Hindlimb muscle (tissue), 1 donor: ENCODE measurements at places on chromosomes 16 and 17.

DNA sequence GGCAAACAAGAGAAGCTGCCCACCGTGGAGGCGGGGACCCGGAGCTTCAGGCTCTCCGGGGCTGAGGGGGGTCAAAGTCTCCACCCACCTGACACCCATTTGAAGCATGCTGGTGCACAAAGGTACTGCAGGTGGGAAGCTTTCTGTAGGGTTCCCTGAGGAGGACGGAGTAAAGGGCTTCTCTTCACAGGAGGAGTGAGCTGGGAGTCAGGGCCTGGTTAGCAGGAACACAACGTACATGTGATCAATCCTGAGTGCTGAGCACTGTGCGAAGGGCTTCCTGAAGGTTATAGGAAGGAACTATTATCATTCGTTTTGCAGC, 252.9 kb upstream of the RPL38 start:
- DNase-seq, result no peak

- no peak for DNase-seq
Measured at GRCh38 chr16:8768692-8769091, 28.7 kb downstream of the TMEM186 start.

- DNase-seq, result no peak
Measured at GRCh38 chr16:14672403-14672971, 21.6 kb downstream of the PLA2G10 start.

DNA sequence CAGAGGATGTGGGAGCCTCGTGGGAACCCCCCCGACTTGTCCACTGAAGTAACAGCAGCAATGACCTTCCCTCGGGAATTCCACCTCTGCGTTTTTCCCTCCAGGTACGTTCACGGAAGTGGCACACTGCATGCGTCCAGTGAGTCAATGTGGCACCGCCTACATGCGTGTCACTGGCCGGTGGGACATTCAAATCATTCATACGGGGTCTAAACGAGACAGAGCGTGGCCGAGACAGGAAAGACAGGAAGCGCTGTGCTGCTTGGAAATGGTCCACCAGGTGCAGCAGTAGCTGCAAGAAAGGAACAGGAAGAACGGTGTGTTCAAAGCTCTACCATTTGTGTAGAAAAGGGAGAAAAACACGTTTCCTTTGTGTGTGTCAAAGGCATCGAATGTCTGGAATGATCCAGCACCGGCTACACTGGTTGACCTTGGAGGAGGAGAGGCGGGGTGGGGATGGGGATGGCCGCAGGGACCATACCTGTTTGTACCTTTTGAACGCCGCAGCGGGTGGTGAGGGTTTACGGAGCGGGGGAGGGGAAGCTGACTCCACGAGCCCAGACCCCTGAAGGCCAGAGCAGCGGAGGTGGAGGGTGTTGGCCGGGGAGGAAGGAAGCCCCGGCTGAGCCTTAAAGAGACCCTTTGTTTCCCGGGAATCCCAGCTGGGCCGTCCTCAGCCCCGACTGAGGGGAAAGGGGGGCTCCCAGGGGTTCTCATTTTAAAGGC, 1.7 kb upstream of the PGAP6 start:
- DNase-seq, result no peak

DNA sequence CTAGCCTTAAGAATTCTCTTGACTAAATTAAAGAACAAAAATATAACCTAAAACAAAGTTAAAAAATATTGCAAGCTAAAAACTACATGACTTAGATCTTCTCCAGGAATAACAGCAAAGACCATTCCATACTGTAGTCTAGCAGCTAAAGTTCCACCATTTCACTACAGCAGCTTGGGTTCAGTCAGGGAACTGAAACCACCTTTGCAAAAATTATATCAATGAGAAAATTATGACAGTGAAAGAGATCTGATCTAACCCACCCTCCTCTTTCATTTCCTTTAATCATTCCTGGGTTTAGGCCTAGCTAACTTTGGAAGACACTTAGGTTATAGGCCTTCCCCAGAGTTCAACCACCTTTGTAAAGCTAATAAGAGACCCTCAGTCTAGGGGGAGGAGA, 36.3 kb upstream of the NOS2 start:
- no peak for DNase-seq

- DNase-seq, result peak; percentile 63
Measured at GRCh38 chr17:887551-888209, 91.9 kb downstream of the NXN start.

GRCh38 chr17:67365738-67366192, 612 bp downstream of the PSMD12 start:
- no peak for DNase-seq

DNA sequence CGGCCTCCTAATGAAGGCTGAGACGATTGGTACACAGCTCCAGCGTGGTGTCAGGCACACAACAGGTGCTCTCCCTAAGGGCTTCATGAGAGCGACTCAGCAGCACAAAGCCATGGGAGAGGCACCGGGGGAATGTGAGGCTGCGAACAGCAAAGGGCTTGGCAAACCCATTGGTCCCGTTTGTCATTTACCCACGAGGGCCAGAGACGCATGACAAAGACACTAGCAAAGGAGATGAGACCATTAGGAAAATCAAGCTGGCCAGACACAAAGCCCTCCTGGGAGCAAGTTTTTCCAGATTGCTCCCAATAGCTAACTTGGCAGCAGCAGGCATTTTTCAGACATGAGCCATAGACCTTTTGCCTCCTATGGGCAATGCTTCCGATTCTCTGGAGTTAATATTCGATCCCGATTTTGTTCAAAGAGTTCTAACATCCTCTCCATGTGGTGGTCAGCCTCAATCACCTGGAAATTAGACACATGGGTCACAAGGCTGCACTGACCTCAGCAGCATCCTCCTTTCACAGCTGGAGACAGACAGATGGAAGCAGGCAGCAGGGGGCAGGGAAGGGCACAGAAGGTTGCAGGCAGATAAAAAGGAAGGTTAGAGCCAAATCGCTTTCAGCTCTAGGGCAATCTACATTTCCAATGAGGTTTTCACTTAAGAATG, 38.2 kb downstream of the TK2 start:
- no peak for DNase-seq

GRCh38 chr17:74325743-74326379, at the start of gene KIF19:
Gene KIF19, plus strand, starts transcription at chr17:74326226. Its CDS starts 124 bp downstream, at chr17:74326350.
- peak; percentile 28 for DNase-seq

DNA sequence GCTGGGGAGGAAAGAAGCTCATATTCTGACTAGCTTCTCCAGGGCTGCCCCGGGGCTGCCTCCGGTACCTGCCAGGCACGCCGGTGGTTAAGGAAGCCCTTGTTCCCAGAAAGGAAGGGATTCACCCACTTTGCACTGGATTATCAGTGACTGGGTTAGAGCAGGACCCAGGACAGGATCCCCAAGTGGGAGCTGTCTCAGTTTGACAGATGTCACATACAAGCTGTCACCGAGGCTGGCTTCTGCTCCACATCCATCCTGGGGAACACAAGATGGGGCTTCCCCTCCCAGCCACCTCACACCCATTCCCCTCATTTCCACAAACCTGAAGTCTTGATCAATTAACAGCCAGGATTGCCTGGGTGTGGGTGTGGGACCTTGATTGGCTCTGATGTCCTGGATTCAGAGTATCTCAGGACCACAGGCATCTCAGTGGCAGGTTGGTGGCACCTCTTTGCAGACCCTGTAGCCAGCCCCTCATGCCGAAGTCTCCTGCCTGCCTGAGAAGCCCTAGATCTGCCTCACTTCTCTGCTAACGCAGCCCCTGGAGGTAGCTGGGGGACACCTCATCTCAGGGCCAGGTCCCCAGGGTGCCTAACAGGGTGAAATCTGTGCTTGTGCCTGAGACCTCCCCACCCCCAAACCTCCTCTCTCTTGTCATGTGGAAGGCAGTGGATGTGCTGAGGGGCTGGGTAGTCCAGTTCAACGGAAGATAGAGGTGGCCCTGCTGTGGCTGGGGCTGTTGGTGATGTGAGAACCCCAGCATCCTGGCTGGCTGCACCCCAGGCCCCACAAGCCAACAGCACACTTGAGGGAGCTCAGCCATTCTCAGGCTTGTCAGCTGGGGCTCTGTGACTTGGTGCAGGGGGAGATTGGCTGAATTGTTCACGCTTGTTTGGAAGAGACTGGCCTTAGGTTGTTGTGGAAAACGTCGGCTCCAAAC, 1.4 kb downstream of the CACNG5 start:
- no peak for DNase-seq

DNA sequence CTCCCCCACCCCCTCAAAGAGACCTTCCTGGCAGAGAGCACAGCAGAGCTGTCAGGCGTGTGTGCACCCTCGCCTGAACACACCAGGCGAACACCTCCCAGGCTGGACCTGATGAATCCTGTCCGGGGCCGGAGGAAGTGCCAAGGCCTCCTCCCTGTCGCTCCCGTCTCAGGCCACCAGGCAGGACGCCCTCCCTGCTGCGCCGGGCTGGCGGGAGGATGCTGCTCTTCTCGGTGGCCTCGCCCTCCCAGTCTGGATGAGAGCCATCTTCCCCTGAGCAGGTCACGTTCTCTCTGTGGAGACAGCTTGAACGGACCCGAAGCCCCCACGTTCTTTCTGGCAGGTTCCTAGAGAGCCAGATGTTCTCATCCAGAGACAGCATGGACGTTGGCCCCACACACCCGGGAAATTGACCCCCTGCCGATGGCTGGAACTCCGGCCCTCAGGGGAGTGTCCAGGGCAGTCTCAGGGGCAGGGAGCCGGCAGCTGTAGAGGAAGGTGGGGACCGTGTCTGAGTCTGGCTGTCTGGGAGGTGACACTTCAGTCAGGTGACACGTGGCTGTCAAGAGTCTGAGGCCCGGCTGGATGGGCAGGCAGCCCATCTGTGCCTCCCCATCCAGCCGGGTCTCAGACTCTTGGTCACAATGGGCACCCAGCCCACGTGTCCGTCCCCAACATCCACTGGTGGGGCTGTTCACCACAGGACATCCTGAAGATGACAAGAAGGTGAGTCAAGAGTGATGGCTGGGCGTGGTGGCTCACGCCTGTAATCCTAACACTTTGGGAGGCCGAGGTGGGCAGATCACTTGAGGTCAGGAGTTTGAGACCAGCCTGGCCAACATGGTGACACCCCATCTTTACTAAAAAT, 5.0 kb upstream of the TIMP2 start:
- no peak for DNase-seq

- no peak for DNase-seq
Measured at GRCh38 chr17:35981246-35981645, at the start of gene CCL16. Gene CCL16, minus strand, starts transcription at chr17:35981497. Its CDS starts 77 bp downstream, at chr17:35981420.

- no peak for DNase-seq
Measured at GRCh38 chr16:11901091-11901490, 14.7 kb downstream of the GSPT1 start.

DNA sequence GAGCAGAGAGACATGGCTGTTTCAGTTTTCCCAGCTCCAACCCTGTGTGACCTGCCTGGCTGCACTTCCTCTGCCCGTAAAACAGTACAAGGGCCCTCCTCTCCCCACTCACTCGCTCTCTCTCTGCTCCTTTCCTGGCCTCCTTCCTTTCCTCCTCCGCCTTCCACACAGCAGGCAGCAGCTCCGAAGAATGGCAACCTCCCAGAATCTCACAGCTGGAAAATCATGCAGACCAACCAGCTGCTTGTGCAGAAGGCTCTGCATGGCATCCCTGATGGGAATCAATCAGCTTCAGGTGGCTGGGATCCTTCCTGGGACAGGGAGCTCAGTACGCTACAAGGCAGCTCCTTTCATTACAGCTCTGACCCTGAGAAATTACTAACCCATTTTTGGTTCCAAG, 27.4 kb downstream of the TMEM132E start:
- DNase-seq, result peak; percentile 51

- DNase-seq, result no peak
Measured at GRCh38 chr16:86628614-86629013, 50.3 kb downstream of the FOXL1 start.

DNA sequence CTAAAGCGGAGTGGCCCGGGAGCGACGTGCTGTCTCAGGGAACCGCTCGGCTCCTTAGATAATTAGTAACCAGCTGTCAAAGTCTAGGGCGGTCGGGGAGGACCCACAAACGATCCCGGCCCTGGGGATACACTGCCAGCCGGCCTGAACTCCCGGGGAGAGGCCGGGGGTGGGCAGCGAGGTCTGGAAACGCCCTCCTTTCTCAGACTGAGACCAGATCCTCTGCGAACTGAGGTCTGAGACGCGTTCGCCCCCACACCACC, 1.3 kb downstream of the HNF1B start:
- DNase-seq, result no peak

DNA sequence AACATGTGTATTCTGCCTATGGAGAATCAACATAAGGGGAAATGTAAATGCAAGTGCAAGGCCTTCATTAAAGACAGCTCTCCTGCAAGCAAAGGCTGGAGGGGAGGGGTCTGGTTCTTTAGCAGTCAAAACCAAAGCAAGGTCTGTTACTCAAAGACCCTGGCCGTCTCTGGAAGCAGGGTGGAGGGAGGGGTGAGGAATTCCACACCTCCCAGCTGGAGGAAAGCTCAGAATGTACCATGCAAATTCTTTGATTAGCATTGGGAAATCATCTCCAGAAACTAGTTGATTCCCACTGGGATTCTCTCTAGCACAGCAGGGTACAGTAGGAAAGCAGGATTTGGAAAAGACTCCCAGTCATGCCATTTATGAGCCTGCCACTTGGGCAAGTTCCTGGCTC, 77.3 kb upstream of the ASIC2 start:
- no peak for DNase-seq

DNA sequence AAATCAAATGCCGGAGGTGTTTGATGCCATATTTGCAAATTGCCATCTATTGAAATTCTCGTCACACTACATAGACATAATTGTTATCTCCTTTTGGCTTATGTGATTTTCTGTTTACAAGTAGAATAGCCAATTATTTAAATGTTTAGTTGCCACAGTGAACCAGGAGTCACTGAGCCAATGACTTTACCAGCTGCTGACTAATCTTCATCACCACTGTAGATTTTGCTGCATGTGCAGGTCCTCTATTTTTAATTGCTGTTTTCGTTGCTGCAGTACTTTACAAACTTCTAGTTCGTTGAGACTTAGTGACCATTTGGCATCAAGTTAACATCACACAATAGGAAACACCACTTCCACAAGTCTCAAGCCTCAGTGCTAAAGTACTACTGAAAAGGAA, 22.8 kb downstream of the ABHD15 start:
- DNase-seq, result no peak

- DNase-seq, result no peak
Measured at GRCh38 chr16:80611171-80611929, 70.6 kb downstream of the DYNLRB2 start.

DNA sequence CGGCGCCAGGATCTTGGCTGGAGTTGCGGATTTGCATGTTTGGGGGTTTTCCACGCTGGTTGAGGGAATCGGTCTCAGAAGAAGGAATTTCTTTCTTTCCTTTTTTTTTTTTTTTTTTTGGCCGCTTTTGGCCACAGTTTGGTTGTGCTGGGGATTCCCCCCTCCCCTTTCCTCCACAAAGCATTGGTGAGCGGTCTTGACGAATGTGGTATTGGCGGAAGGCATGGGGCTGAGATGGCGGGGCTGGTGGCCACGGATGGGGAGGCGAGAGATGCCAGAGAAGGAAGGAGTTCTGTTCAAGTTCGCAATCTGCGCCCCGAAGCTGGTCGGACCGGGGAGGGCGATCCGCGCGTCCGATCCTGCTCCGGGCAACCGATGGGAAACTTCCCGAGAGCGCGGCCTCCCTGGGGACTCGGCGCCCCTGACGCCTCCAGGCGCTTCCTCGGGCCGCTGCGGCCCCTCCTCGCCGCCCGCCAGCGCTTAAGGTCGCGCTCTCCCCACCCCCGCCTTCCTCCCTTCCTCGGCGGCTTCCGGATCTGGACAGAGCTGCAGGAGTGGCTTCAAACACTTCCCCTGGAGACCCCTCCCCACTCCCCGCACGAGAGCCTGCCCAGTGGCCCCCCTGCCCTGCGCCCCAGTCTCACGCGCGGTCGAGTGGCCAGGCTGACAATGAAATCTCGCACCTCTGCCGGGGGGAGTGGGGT, 43.2 kb downstream of the RAI1 start:
- peak; percentile 41 for DNase-seq

- DNase-seq, result peak; percentile 23
Measured at GRCh38 chr17:42072323-42073187, 22.2 kb upstream of the C17orf113 start.

- peak; percentile 6 for DNase-seq
Measured at GRCh38 chr16:50841081-50841886, 99.4 kb downstream of the CYLD start.
